SW 1271 (cell line): ENCODE measurements at places on chromosomes 4 and X.

DNA sequence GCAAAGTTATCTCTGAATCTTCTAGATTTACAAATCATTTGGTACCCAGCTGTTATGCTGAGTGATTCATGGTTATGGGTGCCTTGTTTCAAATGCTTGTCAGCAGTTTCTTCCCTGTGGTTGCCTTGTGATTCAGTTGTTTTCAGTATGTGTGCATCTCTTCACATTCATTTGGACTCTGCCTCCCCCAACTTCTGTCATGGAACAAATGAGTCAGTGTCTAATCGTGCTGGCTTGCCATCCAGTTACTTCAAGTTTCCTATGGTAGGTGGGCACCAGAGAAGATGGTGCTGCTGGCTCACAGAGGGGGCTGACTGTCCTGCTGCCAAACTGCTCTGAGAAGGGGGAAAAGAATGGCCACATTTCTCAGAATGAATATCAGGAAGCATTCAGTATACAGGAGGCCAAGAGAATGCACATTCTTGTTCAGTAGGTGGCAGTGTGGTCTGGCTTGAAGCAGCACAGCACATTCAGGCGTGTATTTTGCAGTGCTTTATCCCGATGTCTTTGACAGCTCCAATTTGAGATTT is 260.9 kb downstream of the GLUD2 start:
- DNase-seq: no peak

DNA sequence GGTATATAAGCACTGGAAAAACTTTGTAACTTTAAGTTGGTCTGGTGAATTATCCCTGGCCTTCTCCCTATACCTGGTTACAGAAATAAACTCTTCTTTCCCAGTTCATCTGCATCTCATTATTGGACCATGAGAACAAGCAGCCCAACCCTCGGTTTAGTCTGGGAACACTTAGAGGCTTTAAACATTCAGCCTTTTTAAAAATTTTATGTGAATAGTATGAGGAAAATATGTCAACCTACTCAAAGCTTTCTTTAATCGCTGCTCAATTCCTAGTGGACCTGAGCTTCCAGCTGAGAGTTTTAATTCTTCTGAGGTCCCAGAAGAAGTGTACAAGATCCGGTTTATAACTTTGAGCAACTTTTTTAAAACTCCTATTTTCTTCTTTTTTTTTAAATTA is 358.6 kb upstream of the NOCT start:
- no peak for DNase-seq

DNA sequence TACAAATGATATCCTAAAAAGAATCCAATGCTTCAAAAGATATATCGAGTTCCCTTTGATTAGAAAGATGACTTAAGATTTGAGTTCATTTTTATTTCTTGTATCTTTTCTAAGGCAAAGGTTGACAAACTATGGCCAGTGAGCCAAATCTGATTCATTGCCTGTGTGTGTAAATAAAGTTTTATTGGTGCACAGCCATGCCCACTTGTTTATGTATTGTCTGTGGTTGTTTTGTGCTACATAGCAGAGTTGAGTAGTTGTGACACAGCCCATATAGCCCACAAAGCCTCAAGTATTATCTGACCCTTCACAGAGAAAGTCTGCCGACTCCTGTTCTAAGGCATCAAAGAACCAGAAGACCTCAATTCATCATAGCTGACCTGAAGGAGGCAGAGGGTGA is 32.2 kb upstream of the EIF1AX start:
- DNase-seq: no peak

DNA sequence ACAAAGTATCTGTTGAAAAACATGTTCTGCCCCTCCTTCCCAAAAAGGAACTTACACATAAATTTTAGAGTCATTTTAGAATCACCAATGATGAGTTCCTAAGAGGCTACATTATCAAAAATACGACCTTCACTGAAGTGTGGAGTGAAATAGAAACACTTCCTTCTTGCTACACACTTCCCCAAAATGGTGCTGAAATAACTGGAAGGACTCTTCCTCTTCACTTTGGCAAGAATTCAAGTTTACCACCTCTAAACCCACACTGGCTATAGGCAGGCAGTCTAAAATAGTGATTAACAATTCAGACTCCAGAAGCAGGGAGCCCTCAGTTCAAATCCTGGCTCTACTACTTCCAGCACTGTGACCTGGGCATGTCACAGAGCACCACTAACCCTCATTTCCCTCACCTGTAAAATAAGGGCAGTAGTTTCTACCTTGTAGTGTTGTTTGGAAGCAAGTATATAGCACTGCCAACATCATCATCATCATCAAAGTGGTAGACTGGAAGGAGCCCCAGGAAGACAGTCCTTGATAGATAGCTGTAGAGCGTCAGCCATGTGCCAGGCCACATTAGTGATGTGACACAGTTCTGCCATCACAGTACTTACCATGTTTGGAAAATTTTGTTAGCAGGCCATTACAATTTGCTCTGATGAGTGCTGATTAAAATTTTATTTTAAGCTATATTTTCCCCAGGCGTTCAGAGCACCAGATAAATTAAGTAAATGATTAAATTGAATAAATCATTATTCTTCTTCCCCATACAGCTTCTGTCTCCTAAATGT is 103.3 kb downstream of the PARM1 start:
- DNase-seq: no peak

GRCh38 chr4:184432127-184432922 is 42.0 kb downstream of the IRF2 start:
- DNase-seq: no peak

- peak; percentile 20 for DNase-seq
Observed at GRCh38 chr4:8090312-8090711, 68.3 kb downstream of the ABLIM2 start.

- no peak for DNase-seq
Observed at GRCh38 chr4:166981847-166982246, 252.4 kb downstream of the SPOCK3 start.
